Keratinocyte (primary cell): ENCODE measurements at places on chromosomes 12 and 14. TPM values are rescaled to one million over a fixed set of nuclear protein-coding genes. Genes with fewer than 3 reads are reported as not detected.
A peak's percentile ranks its signal among the peaks of the same experiment; 100 is the strongest.

ASIC1 gene
- polyA plus RNA-seq: 5.7 to 8.3 TPM (median 5.7 TPM) in 3 replicates

LRCOL1 gene
- not detected in 3 replicates for polyA plus RNA-seq

TMEM253 gene
- polyA plus RNA-seq: 1.1 to 1.4 TPM (median 1.3 TPM) in 3 replicates

PLCZ1 gene
- 0.15 to 0.62 TPM (median 0.18 TPM) in 3 replicates for polyA plus RNA-seq

CLEC1A gene
- 0.05 TPM in 1 of 3 replicates, not detected in the others for polyA plus RNA-seq

GARIN6 gene
- polyA plus RNA-seq: not detected in 3 replicates

RNU4-1 gene
- under 0.01 TPM in 2 of 3 replicates, not detected in the other for polyA plus RNA-seq

TSPAN11 gene
- polyA plus RNA-seq: not detected in 3 replicates

GRCh38 chr12:56029666-56030293 is 8.9 kb downstream of the IKZF4 start:
- no peak for DNase-seq

GRCh38 chr12:6618483-6619225 is 11.5 kb upstream of the CHD4 start:
- no peak for DNase-seq

- no peak for DNase-seq
Measured at GRCh38 chr12:46938071-46938678, 112.4 kb upstream of the SLC38A4 start.

GRCh38 chr12:132375747-132376463 is 46.5 kb upstream of the GALNT9 start:
- DNase-seq: no peak

- no peak for DNase-seq
Measured at GRCh38 chr14:99158646-99159165, 113.3 kb downstream of the BCL11B start.

GRCh38 chr14:99672506-99673304 is 11.4 kb upstream of the CYP46A1 start:
- no peak for DNase-seq

- no peak for DNase-seq
Measured at GRCh38 chr14:103206836-103207387, 83.7 kb downstream of the TNFAIP2 start.

DNA sequence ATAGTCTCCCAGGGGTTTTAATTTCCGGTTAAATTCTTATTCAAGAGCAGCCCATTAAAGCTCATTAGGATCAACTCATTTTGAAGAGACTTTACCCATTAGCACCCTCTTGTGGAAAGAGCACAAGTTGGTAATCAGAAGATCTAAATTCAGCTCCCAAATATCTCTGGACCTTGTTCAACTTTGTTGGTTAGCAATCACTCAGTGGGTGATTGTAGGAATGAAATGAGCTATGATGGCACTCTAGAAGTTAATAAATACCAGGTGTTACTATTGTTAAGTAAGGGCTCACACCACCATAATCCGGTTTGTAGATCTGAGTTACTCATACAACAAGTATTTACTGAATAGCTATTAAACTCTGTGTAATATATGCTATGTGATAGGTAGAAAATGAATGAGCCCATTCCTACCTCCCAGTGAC is 42.9 kb downstream of the TRIP11 start:
- DNase-seq: peak; percentile 77

GRCh38 chr12:78081590-78082314 is 251.1 kb downstream of the NAV3 start:
- no peak for DNase-seq

GRCh38 chr12:126534495-126534894 is 1469.3 kb downstream of the AACS start:
- no peak for DNase-seq

DNA sequence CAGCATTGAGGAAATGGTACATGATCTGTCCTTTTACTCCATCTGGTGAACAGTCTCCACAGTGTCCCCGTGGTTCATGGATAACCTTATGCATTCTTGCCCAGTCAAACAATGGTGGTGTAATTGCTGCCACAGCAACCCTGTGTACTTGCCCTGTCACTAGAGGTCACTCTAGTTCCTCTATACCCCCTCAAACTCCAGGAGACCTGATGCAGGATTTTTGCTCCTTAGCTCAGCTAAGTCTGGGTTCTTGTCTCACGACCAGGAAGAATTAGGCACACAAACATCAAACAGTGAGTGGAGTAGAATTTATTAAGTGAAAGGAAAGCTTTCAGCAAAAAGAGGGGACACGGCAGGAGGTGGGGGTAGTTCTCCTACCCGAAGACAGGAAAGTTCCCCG is 24.7 kb upstream of the EEA1 start:
- no peak for DNase-seq

DNA sequence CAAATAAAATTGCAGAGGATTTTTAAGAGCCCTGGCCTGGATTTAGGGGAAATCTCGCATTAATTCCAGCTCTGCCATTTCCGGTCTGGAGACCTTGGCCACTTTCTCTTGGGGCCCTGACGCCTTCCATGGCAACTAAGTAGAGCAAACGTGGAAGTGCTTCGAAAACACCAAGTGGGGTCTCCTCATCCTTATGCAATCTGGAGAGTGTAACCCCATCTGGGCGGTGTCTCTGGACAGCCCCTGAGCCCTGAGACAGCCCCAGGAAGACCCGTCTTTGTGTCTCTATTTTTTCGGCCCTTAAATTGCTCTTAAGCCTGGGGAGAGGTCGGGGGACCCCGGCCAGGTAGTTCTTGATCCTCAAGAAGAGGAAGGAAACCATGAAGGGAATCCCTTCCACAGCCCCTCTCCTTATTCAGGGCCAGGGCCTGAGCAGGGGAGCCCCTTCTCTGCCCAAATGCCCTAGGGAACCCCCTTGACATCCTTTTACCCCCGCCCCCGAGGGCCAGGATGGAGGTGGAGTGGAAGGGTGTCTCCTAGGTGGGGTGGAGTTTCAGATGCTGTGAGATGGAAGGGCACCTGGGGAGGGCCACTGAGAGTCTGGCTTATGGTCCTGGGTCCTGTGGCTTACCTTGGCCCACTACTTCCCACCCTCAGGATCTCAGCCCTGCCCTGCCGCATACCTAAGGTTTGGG is 17.6 kb upstream of the NR4A1 start:
- DNase-seq: no peak

DNA sequence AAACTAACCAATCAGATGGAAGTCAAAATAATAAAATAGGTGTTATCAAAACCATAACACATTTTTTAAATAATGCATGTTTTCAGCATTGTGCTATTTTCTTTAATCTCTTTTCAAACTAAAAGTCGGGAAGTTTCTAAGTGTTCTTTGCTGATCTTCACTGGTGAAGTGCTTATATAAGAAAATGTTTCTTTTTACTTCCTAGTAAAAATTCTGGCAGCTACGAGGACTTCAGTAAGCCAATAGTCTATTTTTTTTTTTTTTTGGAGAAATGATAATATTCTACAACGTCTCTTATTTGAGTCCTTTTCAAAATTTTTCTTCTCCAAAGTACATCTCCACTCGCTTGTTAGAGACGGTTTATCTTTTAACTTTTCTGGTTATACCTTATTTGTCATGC is 448.0 kb downstream of the SLC6A15 start:
- no peak for DNase-seq

- no peak for DNase-seq
Measured at GRCh38 chr14:95964901-95965300, 74.3 kb upstream of the C14orf132 start.

DNA sequence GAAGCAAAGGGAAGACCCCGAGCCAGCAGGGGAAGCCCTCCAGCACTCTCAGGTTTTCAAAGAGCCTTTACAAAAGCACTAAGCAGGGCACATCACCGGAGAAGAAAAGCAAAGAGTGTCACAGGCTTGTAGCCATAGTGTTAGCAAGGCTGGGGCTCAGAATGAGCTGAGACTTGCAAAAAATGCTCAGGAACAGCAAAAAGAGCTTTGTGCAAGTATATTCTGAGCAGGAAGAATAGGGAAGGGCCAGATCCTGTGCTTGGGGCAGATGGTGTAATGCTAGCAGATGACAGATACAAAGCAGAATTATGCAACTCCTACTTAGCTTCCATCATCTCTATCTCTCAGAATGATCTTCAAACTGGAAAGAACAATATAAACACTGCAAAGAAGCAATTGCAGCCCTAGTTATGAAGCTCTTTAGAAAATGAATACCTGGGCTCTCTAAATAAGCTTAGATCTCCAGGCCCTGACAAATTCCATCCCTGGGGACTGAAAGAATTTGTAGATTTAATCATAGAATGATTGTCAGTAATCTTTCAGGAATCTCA is 23.7 kb upstream of the PARP11 start:
- no peak for DNase-seq

DNA sequence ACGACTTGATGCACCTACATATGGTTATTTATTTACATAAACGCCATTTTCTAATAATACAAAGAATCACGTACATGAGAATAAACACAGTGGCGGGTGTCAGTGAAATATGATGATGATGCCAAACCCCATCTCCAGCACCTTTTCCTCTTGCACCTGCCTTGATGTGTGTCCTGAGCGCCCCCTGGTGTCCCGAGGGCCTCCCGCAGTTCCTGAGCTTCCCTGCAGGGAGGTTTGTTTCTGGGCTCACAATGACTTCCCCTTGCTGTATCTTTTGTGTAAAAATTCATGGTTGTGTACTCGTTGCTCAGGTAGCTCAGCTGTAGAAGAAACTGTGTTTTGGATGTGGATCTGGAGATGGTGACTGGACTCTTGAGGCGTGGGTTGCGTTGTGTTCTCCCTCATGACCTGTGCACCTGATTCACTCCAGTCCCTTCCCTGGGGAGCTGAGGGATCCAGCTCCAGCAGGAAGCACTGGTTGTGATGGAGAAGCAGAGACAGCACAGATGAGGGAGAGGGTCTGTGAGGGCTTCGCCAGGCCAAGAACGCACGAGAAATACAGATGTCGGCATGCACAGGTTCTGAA is 1037.8 kb downstream of the TMEM121 start:
- no peak for DNase-seq

- DNase-seq: no peak
Measured at GRCh38 chr12:54147186-54147585, 41.6 kb downstream of the SMUG1 start.

DNA sequence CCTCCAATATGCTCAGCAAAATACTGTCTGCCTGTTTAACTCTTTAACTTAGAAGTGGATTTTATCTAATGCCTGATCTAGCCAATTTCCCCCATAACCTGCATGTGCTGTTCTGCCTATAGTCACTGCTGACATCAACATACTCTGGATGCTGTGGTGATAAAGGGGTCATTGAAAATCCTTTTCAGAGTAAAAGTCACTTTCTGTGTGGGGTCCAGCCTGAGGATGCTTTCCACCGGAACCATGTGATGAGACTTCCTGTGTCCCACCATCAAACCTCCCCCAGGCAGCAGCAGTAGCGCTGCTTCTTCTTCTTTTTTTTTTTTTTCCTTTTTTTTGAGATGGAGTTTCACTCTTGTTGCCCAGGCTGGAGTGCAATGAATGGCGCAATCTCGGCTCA is 607.0 kb downstream of the BCL11B start:
- DNase-seq: no peak

GRCh38 chr14:60632777-60633176 is 16.5 kb downstream of the SIX1 start:
- no peak for DNase-seq

DNA sequence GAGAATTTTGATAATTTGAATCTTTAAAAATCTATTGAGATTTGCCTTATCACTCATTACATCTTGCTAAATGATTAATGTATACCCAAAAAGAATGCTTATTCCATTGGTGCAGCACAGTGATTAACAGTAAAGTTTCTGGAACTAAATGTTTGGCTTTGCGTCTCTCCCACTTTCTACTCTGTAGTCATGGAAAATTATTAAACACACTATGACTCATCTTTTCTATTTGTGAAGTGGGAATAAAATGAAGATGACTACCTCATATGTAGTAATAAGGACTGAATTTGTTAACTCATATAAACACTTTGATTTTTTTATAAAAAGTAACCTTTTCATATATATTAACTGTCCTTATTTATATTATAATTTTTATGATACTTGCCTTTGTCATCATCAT is 118.1 kb downstream of the RERGL start:
- DNase-seq: no peak
